Stimulated activated CD4-positive, alpha-beta T cell treated with anti-CD3 and anti-CD28 coated beads, TNF-alpha, amount 100 ng/mL, for 48 hours (primary cell): ENCODE measurements at places on chromosomes 6 and 20.

GRCh38 chr6:47323321-47323720, 13.6 kb upstream of the TNFRSF21 start:
- DNase-seq, result no peak

- no peak for DNase-seq
These were observed 219.5 kb downstream of the SMOC2 start for GRCh38 chr6:168660400-168660945.

- DNase-seq, result no peak
These were observed 43.3 kb upstream of the IRF4 start for GRCh38 chr6:347951-348859.

GRCh38 chr6:135488023-135488422, 9.5 kb downstream of the AHI1 start:
- DNase-seq, result no peak

DNA sequence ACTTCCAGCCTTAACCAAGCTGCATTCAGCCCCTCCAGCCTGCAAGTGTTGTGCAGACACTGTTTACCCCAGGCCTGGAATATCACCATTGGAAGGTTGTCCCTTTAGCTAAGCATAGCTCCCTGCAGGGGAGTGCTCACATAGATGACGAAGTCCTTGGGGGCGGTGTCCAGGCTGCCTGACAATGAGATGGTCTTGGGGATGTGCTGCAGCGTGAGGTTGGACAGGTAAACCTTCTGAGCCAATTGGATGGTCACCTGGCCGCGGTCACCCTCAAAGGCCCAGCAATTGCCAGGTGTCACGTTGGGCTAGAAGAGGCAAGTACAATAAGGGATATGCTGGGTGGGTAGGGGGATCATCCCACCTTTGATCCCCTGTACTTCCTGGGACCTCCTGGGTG, 18.6 kb downstream of the SUN5 start:
- no peak for DNase-seq

DNA sequence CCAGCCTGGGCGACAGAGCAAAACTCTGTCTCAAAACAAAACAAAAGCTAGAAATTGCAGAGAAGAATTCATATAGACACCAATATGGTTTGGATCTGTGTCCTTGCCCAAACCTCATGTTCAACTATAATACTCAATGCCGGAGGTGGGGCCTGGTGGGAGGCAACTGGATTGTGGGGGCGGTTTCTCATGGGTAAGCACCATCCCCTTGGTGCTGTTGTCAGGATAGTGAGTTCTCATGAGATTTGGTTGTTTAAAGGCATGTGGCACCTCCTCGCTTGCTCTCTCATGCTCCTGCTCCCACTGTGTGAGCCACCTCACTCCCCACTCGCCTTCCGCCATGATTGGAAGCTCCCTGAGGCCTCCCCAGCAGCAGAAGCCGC, 15.2 kb downstream of the NINL start:
- no peak for DNase-seq

GRCh38 chr6:7541175-7542064, at the start of gene DSP:
DSP (plus strand) TSS chr6:7541671; CDS start chr6:7541916, 245 bp downstream.
- DNase-seq, result no peak

DNA sequence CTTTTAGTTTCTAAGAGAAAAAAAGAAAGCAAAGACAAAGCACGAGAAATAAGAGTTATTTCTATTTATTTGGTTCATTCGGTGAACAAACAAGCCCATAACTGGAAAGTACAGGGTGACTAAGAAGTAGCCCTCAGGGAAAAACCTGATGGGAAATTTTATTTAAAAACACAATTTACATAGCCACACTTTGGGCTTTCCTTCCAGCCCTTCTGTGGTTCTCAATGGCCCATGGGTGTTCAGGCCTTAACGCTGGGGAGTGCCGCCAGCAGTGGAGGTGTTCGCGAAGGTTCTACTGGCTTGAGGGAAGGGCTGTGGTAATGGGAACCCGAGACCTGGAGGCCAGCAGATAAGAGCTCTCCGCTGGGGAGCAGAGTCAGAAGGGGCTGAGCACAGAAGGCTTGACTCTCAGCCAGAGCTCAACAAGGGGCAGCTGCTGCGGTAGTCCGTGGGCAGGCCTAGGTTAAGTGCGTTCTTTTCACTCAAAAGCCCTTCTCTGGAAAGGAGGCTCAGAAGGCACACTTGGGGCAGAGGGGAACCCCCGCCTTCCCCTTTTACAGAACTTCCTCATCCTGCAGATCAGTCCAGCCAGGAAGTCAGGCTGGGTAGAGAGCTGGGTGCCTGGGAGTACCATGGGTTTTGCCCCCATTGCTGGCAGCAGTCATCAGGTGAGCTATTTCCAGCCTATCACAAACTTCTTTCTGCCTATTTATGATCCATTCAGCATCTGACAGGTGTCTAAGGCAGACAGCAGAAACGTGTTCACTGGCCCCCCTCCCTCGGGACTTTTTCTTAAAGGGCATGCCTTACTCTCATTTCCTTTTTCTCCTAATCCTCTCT, 8.8 kb upstream of the CD83 start:
- no peak for DNase-seq
